Left hindlimb (tissue), 1 donor: ENCODE measurements at places on chromosomes 5 and 9.

GRCh38 chr5:154648706-154649105, 106.5 kb upstream of the LARP1 start:
- no peak for DNase-seq

DNA sequence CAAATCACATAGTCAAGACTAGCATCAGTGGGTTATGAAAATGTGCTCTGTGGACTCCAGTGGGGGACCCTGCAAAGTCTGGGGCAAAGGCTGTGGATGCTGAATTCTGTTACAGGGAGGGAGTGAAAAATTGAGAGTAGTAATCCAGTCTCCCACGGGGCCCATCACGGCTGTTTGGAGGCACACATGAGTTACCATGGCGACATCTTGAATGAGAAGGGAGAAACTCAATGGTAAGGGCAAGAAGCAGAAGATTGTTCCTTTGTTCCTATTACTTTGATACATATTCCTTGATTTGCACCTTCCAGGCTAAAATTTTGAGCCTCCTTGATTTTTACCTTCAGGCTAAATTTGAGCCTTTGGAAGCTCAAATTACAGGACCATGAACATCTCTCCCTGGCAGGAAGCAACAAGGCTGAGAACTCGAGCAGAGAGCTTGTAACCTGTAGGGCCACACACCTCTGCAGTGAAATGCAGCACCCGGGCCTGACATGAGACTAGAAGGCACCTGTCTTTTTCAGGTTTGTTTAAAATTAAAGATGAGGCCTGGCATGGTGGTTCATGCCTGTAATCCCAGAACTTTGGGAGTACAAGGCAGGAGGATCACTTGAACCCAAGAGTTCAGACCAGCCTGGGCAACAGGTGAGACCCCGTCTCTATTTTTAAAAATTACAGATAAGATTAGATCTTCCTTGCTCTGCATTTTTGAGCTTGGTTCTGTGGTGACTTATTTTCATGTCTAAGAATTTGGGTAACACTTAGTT, 31.0 kb upstream of the ZFR start:
- no peak for DNase-seq

GRCh38 chr5:87042554-87042953, 225.1 kb upstream of the RASA1 start:
- no peak for DNase-seq

DNA sequence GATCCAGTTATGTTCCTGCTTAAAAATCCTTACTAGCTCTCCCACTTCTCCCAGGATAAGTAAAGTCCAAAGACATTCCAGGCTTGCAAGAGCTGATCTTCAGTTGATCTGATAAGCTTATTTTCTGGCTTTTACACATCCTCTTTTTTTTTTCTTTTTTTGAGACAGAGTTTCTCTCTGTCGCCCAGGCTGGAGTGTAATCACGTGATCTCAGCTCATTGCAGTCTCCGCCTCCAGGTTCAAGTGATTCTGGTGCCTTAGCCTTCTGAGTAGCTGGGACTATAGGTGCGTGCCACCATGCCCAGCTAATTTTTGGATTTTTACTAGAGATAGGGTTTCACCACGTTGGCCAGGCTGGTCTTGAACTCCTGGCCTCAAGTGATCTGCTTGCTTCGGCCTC, 37.3 kb upstream of the PTPN3 start:
- DNase-seq, result no peak

GRCh38 chr5:172723508-172723907, 47.5 kb downstream of the DUSP1 start:
- DNase-seq, result no peak

DNA sequence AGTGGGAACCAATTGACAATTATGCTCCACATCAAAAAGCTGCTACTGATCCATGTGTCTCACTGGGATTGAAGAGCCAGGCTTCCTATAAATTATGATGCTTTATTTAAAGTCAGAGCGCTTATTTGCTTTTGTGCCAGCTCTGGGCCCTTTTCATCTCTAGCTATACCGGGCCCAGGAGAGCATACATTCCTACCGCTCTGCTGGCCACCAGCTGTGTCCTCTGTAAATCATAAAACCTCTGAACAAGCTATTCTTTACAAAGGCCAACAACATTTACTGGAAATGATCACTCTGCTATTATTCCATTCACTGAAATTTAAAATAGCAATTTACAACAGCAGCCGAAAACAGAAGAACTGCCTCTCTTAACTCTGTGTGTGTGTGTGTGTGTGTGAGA, 86.6 kb downstream of the ZNF608 start:
- no peak for DNase-seq

- DNase-seq, result no peak
Observed at GRCh38 chr9:124465736-124466135, 15.5 kb downstream of the ADGRD2 start.

- no peak for DNase-seq
Observed at GRCh38 chr9:82519332-82519731, 530.8 kb downstream of the SPATA31D1 start.

GRCh38 chr5:15821506-15821905, 321.5 kb downstream of the FBXL7 start:
- DNase-seq, result no peak
